ENCODE measurements at places on chromosomes 16 and 17. TPM values are rescaled to one million over a fixed set of nuclear protein-coding genes. Genes with fewer than 3 reads are reported as not detected.

DNA sequence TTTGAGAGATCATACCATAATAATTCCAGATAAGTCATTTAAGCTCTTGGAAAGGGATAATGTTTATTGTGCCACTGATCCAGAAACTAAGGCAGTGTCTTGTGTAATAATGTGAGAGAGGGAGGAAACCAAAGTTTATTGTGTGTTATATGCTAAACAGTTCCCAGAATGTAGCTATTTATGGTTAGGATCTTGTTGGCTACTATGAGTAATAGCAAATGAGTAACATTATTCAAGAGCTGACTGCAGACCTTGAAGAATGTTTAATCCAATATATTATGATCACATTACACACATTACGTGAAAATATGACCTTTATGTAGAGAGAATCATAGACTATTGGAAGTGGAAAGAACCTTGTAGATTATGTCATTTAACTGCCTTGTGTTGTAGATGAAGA, 139.5 kb downstream of the BCAS3 start:
- no peak overlapping the region for H3K27ac ChIP-seq
- no peaks in the 10 kb centered on the region for H3K4me1 ChIP-seq
- no peaks in the 10 kb centered on the region for H3K36me3 ChIP-seq
- no peaks in the 10 kb centered on the region for H3K27me3 ChIP-seq
- H3K4me3 ChIP-seq: no peak overlapping the region

DNA sequence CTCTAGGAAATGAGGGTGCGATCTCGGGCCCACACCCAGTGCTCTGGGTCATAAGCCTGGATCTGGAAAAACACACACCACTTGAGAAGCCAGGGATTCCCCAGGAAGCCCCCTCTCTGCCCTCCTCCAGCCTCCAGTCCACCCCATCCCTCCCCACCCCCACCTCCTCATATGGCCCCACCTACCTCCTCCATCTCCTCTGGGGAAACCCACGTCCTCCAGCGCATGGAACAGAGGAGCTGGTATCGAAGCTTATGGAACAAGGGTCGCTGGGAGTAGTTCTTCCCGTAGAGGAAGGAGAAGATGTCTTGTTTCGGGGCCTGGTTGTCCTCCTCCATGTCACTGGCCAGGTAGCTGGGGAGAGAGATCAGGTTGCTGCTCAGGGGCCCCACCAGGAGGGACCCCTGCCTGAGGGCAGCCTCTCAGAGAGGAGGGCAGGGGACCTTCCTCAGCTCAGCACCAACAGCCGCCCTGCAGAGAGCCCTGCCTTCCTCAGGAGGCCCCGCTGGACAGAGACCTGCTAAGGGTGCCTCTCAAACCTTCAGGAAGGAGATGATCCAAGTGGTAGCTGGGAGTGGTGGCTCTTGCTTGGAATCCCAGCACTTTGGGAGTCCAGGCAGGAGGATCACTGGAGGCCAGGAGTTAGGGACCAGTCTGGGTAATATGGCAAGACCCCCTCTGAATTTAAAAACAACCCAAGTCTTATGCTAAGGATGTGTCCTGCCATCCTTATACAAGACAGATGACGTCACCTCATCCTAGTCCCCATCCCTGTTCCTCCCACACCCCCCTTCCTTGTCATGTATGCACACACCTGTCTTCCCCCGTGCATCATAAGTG, 5.0 kb downstream of the SPDYE4 start:
- H3K4me1 ChIP-seq: no peaks in the 10 kb centered on the region
- H3K36me3 ChIP-seq: no peaks in the 10 kb centered on the region
- H3K27me3 ChIP-seq: peaks cover 1% of the 10 kb centered on the region
- H3K4me3 ChIP-seq: no peak overlapping the region
- DNase-seq: no peak
- H3K27ac ChIP-seq: no peak overlapping the region

- DNase-seq: peak; percentile 46
- no peak overlapping the region for H3K4me3 ChIP-seq
- no peak overlapping the region for H3K27ac ChIP-seq
- no peaks in the 10 kb centered on the region for H3K36me3 ChIP-seq
- no peaks in the 10 kb centered on the region for H3K27me3 ChIP-seq
Measured at GRCh38 chr16:87790292-87791100, 24.7 kb upstream of the KLHDC4 start.

GRCh38 chr17:2175294-2175628, 120.4 kb downstream of the HIC1 start:
- H3K27ac ChIP-seq: peak overlapping the region; percentile 65
- no peaks in the 10 kb centered on the region for H3K27me3 ChIP-seq
- peaks cover 7% of the 10 kb centered on the region for H3K36me3 ChIP-seq

DNA sequence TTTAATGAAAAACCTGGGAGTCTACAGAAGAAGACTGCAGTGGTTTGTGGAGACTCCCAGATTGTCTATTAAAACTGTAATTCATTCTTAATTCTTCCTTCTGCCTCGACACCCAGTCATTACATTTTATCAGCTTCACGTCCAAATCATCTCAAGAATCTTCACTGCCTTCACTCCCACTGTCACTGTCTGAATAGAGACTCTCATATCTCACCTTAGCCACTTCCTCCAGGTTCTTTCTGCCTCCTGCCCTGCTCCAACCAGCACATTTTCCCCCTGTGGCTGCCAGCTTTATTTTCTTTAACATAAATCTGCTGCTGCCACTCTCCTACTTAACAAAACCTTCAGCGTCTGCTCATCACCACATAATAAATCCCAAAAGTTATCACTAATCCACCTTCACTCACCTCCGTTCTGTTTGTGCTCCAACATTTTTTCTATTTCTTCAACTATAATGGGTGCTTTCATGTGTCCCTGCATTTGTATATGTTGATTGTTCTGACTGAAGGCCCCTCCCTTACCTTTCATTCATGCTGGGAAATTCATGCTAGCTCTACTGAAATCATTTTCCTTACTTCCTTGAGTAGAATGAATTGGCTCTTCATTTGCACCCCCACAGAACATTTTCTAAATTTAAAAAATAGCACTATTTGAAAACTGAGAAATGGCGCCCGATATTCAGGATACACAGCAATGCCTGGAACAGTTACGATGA, 38.9 kb downstream of the KCNJ2 start:
- DNase-seq: no peak
- H3K4me1 ChIP-seq: peaks cover 22% of the 10 kb centered on the region
- H3K27me3 ChIP-seq: no peaks in the 10 kb centered on the region
- no peak overlapping the region for H3K4me3 ChIP-seq
- no peak overlapping the region for H3K27ac ChIP-seq

GRCh38 chr16:75727221-75727620, 931 bp upstream of the CPHXL start:
- H3K4me1 ChIP-seq: no peaks in the 10 kb centered on the region
- H3K27ac ChIP-seq: no peak overlapping the region
- no peak for DNase-seq
- no peak overlapping the region for H3K4me3 ChIP-seq

GRCh38 chr16:69039333-69039941, 66.0 kb upstream of the HAS3 start:
- no peak for DNase-seq
- H3K27ac ChIP-seq: no peak overlapping the region
- H3K4me1 ChIP-seq: no peaks in the 10 kb centered on the region
- peaks cover 16% of the 10 kb centered on the region for H3K36me3 ChIP-seq
- no peaks in the 10 kb centered on the region for H3K27me3 ChIP-seq

GRCh38 chr16:54946909-54947308, 16.2 kb downstream of the IRX5 start:
- H3K4me3 ChIP-seq: no peak overlapping the region
- H3K27ac ChIP-seq: no peak overlapping the region
- H3K36me3 ChIP-seq: no peaks in the 10 kb centered on the region

- H3K27ac ChIP-seq: no peak overlapping the region
- H3K27me3 ChIP-seq: no peaks in the 10 kb centered on the region
- no peak for DNase-seq
Measured at GRCh38 chr16:69918241-69918640, 32.9 kb upstream of the CLEC18A start.

DNA sequence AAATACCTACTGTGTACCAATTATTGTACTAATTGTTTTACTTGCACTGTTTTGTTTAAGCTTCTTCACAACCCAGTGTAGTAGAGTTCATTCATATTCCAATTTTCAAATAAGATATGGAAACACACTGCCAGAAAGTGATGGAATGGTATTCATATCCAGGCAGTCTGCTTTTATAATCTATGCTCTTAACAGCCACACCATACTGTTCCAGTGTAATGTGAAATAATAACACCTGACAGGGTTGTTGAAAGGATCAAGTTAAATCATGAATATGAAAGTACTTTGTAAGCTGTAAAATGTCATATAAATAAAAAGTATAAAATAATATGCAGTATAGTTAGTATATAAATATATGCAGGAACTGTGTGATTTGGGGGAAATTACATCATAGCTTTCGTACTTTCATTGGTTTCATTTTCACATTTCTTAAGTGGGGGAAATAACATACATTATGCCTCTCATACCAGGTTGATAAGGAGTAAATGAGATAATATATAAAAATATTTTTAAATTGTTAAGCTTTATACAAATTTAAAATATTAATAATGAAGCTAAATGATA, 230.8 kb downstream of the TANC2 start:
- no peak for DNase-seq
- no peaks in the 10 kb centered on the region for H3K36me3 ChIP-seq
- no peak overlapping the region for H3K4me3 ChIP-seq
- no peaks in the 10 kb centered on the region for H3K4me1 ChIP-seq

DNA sequence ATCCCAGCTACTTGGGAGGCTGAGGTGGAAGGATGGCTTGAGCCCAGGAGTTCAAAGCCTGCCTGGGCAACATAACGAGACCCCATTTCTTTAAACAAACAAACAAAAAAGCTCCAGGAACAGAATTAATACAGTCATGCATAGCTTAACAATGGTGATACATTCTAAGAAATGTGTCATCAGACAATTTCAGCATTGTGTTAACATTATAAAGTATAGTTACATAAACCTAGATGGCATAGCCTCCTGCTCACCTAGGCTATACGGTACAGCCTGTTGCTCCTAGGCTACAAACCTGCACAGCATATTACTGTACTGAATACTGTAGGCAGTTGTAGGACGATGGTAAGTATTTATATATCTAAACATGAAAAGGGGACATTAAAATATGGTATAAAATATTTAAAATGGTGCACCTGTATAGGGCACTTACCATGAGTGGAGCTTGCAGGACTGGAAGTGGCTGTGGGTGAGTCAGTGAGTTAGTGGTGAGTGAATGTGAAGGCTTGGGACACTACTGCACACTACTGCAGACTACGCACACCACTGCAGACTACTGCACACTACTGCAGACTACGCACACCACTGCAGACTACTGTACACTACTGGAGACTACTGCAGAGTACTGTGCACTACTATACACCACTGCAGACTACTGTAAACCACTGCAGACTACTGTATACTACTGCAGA, 74.6 kb downstream of the TMC6 start:
- H3K27ac ChIP-seq: no peak overlapping the region
- no peaks in the 10 kb centered on the region for H3K27me3 ChIP-seq
- no peaks in the 10 kb centered on the region for H3K36me3 ChIP-seq
- no peak for DNase-seq
- H3K4me3 ChIP-seq: no peak overlapping the region

DNA sequence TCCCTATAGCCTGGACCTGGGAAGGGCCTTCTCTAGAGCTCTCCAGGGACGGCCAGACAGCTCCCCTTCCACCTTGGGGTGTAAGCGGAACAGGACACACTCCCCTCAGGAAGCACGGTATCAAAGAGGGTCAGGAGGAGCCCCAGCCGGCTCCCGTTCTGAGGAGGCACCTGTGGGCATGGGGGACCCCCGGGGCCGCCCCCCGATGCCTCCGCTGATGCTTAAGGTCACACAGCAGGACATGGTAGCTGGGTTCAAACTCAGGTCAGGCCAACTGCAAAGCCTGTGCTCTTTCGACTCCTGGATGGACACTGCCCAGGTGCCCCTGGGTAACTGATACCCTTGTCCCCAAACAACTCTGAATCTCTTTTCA, 49.8 kb downstream of the CMIP start:
- H3K36me3 ChIP-seq: no peaks in the 10 kb centered on the region
- no peak overlapping the region for H3K4me3 ChIP-seq

DNA sequence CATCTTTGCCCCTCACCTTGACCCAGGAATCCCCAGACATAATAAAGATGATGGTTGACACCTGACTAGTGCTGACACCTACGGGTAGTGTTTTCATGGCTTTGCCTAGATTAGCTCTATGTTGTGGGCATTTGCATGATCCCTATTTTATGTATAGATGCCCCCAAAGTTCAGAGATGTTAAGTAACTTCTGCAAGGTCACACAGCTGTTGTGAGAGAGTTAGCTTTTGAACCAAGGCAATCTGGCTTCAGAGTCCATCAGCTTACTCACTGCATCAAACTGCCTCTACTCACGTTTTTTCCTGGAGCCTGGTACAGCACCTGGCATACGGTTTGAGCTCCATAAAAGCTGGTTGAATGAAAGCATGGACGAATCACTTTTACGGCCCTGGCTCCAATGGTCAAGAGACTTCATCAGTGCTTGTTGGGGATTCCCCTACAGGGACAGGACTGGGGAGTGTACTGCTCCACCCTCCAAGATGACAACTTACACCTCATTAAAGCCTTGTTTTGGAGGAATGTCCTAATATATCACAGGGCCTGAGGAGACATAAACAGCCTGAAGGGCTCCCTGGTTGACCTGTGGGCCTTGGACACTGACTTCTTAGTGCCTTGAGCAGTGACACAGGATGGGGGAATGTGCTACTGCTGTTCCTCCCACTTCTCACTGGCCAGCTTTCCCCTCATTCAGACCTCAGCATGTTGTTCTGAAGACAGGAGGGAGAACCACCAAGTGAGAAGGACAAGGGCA, 193.2 kb upstream of the ASIC2 start:
- no peak overlapping the region for H3K27ac ChIP-seq
- DNase-seq: no peak
- H3K27me3 ChIP-seq: peaks cover 3% of the 10 kb centered on the region
- H3K4me1 ChIP-seq: no peaks in the 10 kb centered on the region
- H3K36me3 ChIP-seq: no peaks in the 10 kb centered on the region

GRCh38 chr16:31501226-31501965, 6.8 kb downstream of the RUSF1 start:
- H3K4me3 ChIP-seq: no peak overlapping the region
- DNase-seq: no peak
- H3K27me3 ChIP-seq: no peaks in the 10 kb centered on the region
- no peak overlapping the region for H3K27ac ChIP-seq

- H3K4me1 ChIP-seq: peaks cover 24% of the 10 kb centered on the region
- H3K27me3 ChIP-seq: no peaks in the 10 kb centered on the region
- H3K36me3 ChIP-seq: no peaks in the 10 kb centered on the region
- H3K27ac ChIP-seq: peak overlapping the region; percentile 41
Measured at GRCh38 chr16:54411544-54411943, 125.0 kb upstream of the IRX3 start.

DNA sequence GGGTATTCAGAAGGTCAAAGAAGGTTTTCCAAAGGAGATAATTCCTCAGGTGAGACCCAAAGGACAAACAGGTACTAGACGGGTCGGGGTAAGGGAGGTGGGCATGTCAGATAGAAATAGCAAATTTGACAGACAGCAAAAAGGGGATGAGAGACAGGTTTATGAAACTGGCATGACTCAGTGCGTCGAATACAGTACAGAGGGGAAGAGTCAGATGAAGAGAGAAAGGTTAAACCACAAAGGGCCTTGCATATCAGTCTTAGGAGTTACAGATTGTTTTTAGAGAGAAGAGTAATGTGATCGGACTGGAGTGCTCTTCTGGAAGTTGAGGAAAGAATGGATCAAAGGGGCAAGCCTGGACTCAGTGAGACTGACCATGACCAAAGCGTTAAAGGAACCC, 88.4 kb downstream of the ZZEF1 start:
- H3K27ac ChIP-seq: no peak overlapping the region
- H3K4me3 ChIP-seq: no peak overlapping the region
- H3K4me1 ChIP-seq: no peaks in the 10 kb centered on the region
- H3K27me3 ChIP-seq: no peaks in the 10 kb centered on the region
- no peak for DNase-seq

CCDC57 gene
- total RNA-seq: 10.6 TPM

ARSG gene
- total RNA-seq: 3.3 TPM

GPRC5B gene
- 68.5 TPM for total RNA-seq

GALR2 gene
- total RNA-seq: not detected

PDE6G gene
- not detected for total RNA-seq

Data from heart right ventricle (tissue), 16 donors.